ENCODE measurements at places on chromosomes 11 and 22.
A peak's percentile ranks its signal among the peaks of the same experiment; 100 is the strongest.

GRCh38 chr11:68657021-68657780 lies 27.1 kb upstream of the GAL start:
- no peak for DNase-seq

DNA sequence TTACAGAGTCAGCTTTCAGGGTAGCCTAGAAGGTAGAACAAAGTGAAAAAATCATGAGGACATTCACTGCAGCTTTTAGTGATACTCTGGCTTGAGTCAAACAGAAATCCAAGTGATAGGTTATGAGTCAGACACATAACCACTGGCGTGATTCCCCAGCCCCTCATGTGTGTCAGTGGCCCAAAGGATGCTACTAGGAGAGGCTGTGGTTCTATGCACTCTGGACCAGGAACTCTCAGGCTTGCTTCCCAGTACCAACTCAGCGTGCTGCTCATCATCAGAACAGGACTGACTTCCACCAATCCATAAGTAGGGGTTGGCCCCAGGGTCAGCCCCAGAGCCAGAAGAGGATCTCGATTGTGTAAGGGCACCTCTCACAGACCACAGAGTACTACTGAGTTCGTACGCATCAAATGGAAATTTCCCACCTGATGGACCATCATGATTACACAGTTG lies 116.8 kb downstream of the MED15 start:
- DNase-seq: peak; percentile 2

GRCh38 chr11:65699306-65699705 lies 12.7 kb upstream of the KAT5 start:
- DNase-seq: no peak

GRCh38 chr22:50112151-50113118 lies 22.6 kb downstream of the MOV10L1 start:
- DNase-seq: peak; percentile 15

DNA sequence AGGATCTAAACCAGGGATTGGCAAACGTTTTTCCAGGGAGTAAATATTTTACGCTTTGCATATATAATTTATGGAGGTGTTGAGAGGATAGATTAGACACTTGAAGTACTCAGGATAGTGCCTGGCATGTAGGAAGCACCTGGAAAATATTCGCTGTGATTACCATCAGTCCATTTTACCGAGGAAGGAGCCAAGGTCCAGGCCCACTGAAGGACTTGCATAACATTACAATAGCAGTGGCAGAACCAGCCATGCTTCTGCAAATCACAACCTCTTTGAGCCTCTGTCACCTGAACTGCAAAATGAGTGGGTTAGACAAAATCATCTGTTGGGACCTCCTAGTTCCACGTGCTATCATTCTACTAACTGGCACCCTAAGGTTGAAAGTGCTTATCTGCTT lies 5.4 kb downstream of the FUT4 start:
- no peak for DNase-seq

DNA sequence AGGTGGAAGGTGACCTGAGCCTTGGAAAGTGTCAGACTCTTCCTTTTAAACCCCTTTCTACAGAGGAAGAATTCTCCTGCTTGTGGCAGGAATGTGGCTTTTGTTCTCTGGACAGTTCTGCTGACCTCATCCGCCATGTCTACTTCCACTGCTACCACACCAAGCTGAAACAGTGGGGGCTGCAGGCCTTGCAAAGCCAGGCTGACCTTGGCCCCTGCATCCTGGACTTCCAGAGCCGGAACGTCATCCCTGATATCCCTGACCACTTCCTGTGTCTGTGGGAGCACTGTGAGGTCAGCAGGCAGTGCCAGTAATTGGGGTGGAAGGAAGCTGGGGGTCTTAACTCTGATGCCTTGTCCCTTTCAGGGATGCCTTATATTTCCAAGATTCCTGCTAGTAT lies 9.3 kb downstream of the HINFP start:
- no peak for DNase-seq

GRCh38 chr22:30297991-30298701 lies 8.8 kb upstream of the CASTOR1 start:
- DNase-seq: peak; percentile 28

DNA sequence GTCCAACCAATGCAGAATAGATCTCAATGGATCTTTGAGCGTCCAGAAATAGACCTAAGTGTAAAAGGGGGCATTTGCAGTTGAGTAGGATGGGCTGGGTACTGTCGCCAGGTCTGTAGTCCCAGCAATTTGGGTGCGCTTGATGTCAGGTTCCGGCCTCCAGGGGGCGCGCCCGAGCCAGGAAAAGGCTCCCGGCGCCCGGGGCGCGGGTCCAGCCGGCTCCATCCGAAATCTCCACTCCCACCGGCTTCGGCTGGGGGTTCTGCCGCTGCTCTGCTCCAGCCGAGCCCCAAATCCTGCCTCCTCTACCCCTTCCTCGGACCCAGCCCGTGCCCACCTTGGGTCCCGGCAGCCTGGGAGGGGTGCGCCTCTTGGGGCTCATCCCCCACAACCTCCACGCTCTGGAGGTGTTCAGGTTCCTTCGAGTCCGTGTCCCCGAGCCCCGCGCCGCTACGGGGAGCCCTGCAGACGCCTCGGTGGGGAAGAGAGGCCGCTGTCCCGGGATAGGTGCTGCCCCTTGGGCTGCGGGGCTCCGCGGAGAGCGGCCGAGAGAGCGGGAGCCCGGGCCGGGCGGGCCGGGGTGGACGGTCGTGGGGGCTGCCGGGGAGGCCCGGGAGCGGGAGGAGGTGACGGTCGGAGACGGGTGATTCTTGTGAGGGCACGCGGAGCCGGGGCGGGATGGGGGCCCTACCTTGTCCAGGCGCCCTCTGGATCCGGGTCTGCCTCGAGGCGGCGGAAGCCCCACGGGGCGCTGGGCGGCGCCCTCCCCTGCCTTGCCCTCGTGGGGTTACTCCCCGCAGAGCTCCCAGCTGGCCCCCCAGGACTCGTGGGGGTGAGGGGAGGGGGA lies 13.0 kb upstream of the CYB5R3 start:
- DNase-seq: no peak

DNA sequence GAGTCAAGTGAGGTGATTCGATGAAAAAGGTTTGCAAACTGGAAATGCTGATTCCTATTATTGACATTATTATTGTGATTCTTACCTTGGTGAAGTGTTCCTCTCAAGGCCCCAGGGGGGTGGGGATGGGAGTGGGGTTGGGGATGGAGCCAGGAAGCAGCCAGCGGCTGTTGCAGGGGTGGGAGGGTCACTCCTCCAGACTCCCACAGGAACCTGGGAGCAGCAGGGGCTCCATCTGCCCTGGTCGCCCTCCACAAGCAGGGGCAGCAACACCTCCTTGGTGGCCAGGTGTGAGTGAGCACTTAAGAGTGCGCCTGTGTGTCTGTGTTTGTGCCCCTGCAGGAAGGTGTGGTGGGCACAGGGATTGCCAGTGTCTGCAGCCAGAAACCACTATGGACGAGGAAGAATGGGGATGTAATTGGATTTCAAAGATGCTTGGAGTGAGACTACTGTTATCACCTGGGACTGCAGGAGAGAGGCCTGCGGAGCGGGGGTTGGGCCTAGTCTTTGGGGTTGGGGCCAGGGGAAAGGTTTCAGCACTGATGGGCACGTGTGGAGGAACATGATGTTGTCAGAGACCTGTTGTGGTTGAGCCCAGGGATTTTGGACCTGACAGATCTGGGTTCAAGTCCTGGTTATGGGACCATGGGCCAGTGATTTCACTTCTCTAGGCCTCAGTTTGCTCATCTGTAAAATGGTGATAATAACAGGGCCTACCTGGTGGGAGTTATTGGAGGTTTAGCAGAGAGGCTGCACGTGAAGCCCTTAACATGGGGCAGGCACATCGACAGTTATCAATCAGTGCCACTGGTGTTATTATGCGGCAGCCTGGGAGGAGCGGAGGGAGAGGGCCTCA lies 3.6 kb upstream of the TP53I11 start:
- DNase-seq: no peak

- no peak for DNase-seq
Observed at GRCh38 chr22:19292458-19293230, 1.1 kb upstream of the CLTCL1 start.

DNA sequence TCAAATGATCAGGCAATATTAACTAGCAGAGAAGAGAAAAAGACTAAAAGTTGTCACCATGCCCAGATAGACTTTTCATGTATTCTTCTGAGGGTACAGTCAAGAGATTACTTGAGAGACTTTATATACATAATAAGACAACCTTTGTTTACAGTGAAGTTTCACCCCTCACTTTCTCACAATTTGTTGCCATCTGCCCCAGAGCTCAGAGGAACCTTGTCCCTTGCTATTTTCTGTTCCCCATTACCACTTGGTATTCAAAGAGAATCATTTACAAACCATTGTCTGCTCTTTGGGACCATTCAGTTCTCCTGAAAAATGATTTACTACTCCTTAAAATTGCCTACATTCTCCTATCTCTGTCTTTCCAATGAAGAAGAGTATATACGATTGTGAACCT lies 544.6 kb downstream of the CNTN5 start:
- no peak for DNase-seq

GRCh38 chr11:124900464-124900863 lies 2.8 kb upstream of the ROBO4 start:
- peak; percentile 57 for DNase-seq

GRCh38 chr22:25729016-25729995 lies 12.7 kb upstream of the MYO18B start:
- DNase-seq: no peak

- DNase-seq: no peak
Observed at GRCh38 chr11:66637557-66638176, 836 bp upstream of the RBM4 start.

GRCh38 chr11:36620246-36620645 lies 22.2 kb upstream of the RAG2 start:
- no peak for DNase-seq

DNA sequence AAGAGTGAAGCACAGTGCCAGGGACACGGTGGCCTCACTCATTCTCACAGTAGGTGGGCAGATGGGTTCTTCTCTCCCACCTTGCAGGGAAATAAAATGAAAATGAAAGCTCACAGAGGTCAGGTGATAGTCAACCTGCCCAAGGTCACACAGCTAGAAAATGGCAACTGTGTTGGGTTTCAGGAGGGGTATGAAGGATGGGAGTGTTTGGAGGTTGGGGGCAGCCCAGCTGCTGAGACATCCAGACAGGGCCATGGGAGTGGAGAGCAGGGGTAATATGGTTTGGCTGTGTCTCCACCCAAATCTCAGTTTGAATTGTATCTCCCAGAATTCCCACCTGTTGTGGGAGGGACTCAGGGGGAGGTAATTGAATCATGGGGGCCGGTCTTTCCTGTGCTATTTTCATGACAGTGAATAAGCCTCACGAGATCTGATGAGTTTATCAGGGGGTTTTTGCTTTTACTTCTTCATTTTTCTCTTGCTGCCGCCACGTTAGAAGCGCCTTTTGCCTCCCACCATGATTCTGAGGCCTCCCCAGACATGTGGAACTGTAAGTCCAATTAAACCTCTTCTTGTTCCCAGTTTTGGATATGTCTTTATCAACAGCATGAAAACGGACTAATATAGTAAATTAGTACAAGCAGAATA lies 247.0 kb downstream of the TENM4 start:
- DNase-seq: no peak

DNA sequence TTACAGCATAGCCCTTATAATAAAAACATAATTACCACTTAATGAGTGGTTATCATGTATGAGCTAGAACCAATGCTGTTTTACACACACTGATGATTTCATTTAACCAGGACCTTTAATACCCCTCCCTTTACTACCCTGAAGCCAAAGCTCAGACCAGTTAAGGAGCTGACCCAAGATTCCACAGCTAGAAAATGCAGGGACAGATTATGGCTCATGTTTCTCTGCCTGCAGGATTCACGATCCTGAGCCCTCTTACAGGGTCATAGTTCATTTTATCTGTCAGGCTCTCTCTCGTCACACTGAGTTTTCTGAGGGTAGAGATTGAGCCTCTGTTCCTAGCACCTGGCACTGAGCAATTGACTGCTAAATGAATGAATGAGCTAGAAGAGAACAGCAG lies 27.4 kb downstream of the TUB start:
- no peak for DNase-seq

DNA sequence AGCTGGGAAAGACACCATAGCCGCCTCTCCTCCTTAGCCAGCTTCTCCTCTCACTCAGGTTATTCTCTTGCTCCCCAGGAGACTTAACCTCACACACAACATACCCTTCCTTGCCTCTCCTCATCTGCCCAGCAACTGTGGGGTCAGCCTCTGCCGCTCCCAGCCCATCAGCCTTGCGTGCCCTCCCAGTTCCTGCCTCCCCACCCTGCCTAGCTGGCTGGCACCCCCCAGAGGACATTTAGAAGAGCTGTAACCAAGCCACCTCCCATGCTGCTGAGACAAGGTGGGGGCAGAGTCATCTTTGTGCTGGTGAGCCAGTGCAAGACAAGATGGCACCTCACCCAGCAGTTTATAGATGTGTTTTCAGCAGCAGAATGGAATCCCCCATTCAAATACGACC lies 38.2 kb downstream of the TOM1 start:
- DNase-seq: no peak

DNA sequence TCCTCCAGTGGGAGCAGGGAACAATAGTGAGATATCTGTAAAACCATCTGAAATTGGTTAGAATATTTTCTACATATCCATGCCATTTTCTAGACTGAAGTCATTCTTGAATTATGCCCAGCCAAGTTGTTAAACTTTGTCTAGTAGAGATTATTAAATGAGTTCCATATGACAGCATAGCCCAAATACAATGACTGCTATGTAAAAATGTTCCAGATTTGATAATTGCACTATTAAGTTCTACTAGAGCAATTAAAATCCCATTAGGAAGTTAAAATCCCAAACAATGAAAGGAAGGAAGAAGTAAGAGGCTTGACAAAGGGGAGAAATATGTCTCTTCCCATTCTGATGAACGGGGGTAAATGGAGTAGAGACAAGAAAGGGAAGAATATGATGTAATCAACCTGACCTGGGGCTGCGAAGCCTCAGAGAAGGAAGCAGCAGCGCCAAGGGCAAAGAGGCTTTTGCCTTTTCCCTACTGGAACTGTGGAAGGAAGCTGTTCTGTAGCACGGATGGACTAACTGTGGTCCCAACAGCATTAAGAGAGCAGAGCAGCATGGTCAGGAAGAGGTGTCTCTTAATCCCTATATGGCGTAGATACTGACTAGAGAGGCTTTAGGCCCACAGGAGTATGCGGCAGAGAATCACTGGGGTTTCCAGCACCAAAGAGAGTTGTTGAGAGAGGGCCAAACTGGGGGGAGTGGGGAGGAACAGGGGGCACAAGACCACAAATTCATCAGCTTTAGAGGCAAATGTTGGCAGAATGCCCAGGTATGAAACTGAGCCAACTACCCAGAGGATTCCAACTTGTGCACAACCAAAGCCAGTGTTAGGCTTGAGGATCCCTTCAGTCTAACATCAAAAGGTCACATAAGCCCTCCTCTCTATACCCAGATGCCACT lies 26.7 kb downstream of the RRP8 start:
- peak; percentile 40 for DNase-seq

- DNase-seq: no peak
Observed at GRCh38 chr11:134556186-134556585, 144.1 kb upstream of the B3GAT1 start.

GRCh38 chr11:111176603-111177002 lies 68.9 kb upstream of the POU2AF2 start:
- DNase-seq: no peak

GRCh38 chr11:113021111-113021510 lies 59.9 kb downstream of the NCAM1 start:
- no peak for DNase-seq

- no peak for DNase-seq
Observed at GRCh38 chr11:45896422-45896984, 10.6 kb downstream of the FREY1 start.
